Epithelial cell of umbilical artery (primary cell): ENCODE measurements at places on chromosomes 6 and 20. TPM values are rescaled to one million over a fixed set of nuclear protein-coding genes. Genes with fewer than 3 reads are reported as not detected.

ULBP3 gene
- total RNA-seq: 6.1 and 13.0 TPM in 2 replicates

RPS6KA2 gene
- 68.8 and 74.4 TPM in 2 replicates for total RNA-seq

EMILIN3 gene
- total RNA-seq: under 0.01 TPM in 1 of 2 replicates, not detected in the other

PHACTR3 gene
- not detected in 2 replicates for total RNA-seq

KHDC1L gene
- not detected in 2 replicates for total RNA-seq

PNLDC1 gene
- 0.30 and 0.32 TPM in 2 replicates for total RNA-seq

CST3 gene
- 81.8 and 138 TPM in 2 replicates for total RNA-seq

CGAS gene
- 7.8 and 13.5 TPM in 2 replicates for total RNA-seq

OR2H2 gene
- total RNA-seq: not detected in 2 replicates
